ENCODE measurements at places on chromosomes 2 and 18.

DNA sequence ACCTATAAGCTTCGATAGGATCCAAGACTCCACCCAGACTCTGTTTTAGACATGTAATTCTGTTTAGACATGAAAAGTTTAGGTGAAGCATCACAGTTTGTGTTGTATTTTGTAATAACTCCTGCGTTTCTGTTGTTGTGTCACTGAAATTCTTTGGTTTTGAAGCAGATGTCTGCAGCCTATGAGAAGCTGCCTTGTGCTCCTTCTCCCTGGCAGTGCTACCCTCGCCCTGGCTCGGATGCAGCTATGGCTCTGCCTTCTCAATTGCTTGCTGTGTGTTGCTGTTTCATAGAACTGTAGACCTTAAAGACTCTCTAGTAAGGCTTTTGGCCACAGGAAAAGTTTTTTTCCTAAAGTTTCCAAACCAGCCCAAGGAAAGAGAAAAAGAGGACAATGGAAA lies 40.2 kb upstream of the ZNF638 start:
- DNase-seq: no peak

GRCh38 chr18:34718610-34719009 lies 8.5 kb downstream of the DTNA start:
- no peak for DNase-seq

DNA sequence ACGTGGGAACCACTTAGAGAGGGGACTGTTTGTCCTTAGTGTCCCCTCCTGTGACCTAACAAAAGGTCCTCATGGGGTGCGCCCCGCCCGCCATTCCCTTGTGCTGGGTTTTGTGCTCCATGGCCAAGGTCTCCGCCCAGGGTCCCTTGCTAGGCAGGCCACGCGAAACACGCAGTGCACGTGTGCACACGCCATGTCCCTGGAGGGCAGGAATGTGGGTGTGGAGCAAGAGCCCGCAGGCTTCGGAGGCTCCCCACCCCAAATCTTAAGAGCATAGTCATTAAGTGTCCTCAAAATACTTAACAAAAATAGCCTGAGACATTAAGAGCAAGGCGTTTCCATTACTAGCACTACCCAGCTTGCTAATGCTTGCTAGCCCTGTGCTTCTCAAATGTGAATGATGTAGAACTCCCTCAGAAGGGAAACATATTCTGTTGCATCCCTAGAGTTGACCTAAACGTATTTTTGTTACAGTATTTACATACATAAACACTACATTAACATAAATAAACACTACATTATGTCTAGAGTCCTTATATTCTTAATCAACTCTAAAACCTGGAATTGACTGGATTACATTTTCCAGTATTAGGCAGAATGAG lies 117.6 kb upstream of the APCDD1 start:
- DNase-seq: no peak

DNA sequence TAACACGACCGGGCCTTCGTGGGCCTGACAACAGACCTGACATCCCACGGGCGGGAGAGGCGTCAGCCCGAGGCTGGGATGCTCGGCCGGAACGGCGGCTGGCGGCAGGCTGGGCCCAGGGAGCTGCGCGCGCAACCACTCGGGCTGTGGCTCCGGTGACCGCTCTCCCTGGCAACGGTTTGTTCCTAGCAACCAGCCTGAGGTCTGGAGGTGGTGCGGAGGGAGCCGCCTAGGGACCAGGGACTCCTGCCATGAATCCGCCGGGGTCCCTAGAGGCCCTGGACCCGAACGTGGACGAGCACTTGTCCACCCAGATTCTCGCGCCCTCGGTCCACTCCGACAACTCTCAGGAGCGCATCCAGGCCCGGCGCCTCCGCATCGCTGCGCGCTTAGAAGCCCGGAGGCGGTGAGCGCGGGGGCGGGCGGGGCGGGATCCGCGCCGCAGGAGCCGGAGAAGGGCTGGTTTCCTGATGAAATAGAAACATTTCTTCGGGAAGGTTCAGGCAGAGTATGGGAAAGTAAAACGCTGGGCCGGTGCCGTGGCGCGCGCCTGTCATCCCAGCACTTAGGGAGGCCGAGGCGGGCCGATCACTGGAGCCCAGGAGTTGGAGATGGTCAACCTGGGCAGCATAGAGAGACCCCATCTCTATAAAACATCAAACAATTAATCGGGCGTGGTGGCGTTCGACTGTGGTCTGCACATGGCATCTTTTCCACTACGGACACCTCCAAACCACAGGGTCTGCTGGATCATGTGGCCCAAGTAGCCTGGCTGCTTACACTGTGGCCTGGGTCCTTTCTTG lies at the start of gene DRC1:
Gene DRC1 (plus strand): TSS at position 182 of the 803 bp plus-strand sequence. CDS start 70 bp downstream, at position 252.
- DNase-seq: peak; percentile 60

DNA sequence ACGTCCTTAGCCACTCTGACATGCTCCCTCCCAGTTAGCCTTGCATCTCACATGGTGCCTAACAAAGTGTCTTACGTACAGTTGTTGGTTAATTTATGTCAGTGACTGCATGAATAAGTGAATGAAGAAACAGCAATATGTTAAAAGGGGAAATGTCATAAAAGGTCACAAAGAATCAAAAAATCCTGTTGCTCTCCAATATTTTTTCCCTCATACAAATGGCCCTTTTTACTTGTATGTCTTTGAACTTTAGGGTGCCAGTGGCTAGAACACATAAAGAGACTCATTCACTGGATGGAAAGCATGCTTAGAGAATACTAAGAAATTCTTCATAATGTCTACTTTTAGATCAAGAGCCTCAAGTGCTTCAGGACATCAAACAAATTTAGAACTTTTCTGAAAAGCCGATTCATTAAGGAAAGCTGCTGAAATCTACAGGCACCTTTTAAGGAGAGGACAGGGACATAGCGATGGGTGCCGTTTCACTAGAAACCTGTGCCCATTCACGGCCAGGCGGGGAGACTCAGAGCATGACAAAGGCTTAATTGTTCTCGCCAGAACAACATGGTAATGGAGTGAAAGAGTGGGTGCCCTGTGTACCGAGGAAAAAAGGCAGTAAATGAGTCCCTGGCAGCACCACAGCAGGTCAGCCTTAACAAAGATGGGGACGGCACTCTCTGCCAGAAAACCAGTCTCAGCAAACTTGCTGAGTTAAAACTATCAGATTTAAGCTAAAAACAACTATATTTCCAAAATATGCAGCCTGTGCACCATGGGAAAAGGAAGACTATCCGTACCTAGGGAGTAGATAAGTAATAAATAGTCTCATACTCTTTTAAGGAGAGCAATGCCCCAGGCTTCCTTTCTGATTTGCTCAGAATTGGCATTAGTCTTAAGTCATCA lies 71.6 kb upstream of the SPTBN1 start:
- DNase-seq: no peak

DNA sequence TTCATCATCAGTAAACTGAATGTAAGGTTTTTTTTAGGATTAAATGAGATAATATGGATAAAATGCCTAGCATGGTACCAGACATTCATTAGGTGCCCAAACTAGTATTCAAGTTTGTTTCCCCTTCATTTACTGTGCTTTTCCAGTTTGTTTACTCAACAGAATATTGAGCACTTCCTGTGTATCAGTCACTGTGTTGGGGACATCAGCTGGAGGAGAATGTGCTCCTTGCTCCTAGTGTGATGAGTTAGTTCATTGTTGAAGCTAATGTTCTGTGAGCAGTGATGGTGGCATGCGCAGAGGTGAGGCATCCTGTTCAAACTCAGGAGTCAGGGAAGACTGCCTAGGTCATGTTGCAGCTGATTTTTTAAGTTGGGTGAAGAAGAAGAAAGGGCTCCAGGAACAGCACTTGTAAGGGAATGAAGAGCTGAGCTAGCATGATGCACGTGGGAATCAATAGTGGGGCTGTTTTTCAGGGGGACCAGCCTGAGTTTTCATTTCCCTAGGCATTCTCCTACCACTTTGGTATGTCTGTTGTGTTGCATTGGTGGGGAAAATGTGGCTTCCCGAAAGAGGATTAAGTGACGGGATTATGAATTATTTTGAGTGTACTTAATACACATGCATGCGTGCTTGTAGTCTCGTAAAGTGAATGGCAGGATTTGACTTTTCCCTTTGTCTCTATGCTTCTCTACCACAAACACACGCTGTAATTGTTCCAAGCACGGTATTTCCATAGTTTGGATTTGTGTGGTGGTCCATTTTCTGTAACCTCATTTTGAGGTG lies 23.7 kb downstream of the TTLL4 start:
- DNase-seq: no peak

GRCh38 chr2:1990724-1991123 lies 246.4 kb upstream of the PXDN start:
- no peak for DNase-seq

DNA sequence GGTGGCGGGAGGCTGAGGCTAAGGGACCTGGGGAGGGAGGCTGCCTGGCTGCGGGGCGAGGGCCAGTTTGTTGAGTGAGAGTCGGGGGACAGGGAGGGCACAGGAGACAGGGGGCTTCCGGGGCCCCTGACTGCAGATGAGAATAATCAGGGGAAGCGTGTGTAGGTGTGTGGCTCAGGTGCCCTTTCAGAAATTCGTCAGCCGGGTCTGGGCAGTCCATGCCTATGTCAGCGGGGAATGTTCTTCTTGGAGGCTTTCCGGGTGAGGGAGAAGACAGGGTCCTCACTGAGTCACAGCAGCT lies 52.3 kb upstream of the OTOF start:
- DNase-seq: no peak

- no peak for DNase-seq
These were observed 33.1 kb upstream of the EN1 start for GRCh38 chr2:118880501-118880900.

Measured in NCI-H1417 treated with DMSO at 0.1 percent for 48 hours (cell line).